Activated CD8-positive, alpha-beta memory T cell treated with anti-CD3 and anti-CD28 coated beads for 48 hours (primary cell): ENCODE measurements at places on chromosomes 3 and 15.

DNA sequence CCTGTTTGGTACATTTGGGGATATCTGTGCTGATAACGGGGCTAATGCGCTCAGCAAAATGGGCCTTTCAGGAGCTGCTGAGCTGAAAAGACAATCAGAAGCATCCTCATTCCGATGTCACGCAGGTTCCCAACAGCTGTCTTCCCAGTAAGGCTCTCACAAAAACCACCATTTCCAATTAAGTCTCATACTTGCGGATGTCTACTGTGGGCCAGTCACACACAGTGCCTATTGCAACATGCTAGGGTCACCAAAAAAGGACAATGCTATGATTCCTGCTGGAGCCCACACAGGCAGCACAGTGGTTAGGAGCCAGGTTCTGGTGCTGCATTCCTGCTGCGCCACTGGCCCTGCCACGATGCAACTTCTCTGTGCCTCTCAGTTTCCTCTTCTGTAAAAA is 16.4 kb upstream of the LDHAL6B start:
- no peak for DNase-seq

GRCh38 chr15:74036271-74037170 is 42.0 kb downstream of the PML start:
- no peak for DNase-seq

GRCh38 chr15:44038755-44039191 is 156.3 kb downstream of the FRMD5 start:
- DNase-seq, result no peak

DNA sequence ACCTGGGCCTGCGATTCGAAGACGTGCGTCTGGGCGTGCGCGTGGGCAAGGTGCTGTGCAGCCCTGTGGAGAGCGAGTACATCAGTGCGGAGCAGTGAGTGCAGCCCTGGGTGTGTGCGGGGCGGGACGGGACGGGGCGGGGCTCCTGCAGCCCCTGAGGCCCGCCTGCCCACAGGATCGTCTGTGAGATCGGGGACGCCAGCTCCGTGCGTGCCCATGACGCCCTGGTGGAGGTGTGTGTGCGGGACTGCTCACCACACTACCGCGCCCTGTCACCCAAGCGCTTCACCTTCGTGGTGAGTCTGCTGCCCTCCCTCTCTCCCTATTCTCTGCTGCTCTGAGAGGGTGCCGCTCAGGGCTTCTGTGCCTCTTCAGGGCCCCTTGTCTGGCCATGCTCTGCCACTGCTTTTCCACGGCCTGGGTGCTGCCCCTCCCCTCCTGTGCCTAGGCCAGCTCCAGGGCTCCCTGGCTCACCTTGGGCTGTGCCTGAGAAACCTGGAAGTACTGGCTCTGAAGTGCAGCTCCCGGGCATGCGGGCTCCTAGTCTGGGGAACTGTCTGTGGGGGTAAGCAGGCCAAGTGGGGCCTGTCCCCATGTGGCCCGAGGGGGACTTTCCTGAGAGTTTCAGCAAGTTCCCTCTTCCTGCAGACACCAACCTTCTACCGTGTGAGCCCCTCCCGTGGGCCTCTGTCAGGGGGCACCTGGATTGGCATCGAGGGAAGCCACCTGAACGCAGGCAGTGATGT is 31.8 kb downstream of the PLXNA1 start:
- DNase-seq, result no peak

DNA sequence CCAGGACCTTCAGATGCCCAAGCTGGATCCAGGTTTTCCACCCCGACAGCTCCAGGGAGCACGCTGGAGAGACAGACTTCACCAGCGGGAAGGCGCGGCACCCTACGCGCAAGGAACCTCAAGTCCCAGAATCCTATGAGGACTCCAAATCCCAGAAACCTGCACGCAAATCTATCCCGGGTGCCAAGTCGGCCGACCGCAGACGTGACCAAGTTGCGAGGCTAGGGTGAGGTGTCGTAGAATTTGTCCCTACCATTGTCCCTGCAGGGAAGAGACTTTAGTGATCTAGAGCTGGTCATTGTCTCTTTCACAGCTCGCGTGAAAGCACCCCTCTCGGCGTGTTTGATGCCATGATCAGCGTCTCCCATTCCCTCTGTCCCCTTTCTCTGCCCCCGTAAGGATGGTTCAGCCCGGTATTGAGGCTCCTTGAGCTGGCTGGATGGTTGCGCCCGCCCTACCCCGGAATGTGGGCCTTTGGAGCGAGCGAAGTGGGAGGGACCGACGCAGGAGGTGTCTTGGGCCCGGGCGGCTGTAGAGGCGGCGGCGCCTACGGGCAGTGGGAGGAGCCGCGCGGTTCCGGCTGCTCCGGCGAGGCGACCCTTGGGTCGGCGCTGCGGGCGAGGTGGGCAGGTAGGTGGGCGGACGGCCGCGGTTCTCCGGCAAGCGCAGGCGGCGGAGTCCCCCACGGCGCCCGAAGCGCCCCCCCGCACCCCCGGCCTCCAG is at the start of gene PRKCI:
Gene PRKCI, plus strand, starts transcription at position 501 of the 723 bp plus-strand sequence. CDS start 246 bp downstream, outside the sequence.
- DNase-seq, result peak; percentile 53

- no peak for DNase-seq
Measured at GRCh38 chr3:161748049-161748448, 251.4 kb downstream of the OTOL1 start.

GRCh38 chr15:33182278-33182905 is 12.1 kb downstream of the FMN1 start:
- no peak for DNase-seq

DNA sequence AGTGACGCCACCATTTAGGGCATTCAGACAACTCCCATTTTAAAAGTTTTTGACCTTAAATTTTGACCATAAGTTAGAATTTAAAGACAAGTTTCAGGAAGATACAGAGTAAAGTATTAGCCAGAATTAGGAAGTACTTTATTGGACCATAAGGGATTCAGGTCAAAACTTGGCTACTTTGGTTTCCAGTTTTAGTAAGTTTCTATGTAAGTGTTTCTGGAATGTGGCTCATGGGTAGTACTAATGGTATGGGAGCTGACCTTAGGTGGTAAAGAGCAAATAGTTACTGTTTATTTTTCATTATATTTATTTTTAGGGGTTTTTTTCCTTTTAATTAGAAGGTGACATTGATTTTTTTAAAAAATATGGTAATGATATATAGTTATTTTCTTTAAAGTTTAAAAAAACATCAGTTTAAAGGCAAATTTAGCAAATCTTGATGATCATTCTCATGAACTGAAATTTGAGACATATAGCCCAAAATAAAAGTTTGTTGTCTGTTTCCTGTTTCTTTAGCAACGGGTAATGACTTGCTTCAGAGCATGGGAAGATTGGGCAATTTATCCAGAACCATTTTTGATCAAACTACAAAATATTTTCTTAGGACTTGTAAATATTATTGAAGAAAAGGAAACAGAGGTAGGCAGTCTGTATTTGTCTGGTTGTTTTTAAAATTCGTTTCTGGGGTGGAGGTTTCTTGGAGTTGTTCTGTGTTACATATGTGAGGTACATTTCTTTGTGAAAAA is 34.3 kb downstream of the U2SURP start:
- DNase-seq, result no peak

DNA sequence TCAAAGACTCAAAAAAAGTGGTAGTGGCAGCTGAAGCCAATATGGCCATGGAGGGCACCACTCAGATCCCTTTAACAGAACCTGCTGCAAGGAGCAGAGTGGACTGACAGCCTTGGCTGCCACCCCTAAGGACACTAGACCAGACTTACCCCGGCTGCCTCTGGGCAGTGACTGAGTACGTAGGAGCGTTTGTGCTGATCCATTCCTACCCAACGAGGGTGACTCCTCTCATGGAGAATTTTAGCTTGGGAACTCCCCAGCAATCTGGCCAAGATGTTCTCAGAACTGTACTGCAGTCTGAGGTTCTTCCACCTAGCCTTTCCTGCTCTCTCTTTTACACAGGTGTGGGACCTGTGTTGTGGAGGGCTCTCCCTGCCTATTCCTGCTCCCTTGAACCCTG is 22.1 kb downstream of the CLEC3B start:
- no peak for DNase-seq

GRCh38 chr3:25567388-25567787 is 97.3 kb downstream of the TOP2B start:
- DNase-seq, result no peak

DNA sequence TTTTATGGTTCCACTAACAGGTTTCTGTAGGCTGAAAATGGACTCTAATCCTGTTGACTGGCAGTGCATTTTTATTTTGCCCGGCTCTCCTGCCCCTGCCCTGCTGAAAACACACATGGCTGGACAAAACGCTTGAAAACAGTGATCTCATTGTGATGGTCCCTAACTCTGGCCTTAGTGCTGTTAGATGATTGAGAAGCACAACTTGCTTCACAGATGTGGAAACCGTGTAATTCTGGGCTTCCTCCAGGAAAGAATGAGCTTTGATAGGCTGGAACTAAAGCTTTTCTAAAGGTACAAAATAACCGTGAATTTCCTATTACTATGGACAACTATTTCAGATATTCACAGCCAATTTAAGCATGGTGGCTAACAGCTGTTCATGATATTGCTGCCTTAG is 121.4 kb downstream of the VGLL3 start:
- no peak for DNase-seq

GRCh38 chr15:65423976-65424679 is 1.4 kb upstream of the IGDCC4 start:
- no peak for DNase-seq

DNA sequence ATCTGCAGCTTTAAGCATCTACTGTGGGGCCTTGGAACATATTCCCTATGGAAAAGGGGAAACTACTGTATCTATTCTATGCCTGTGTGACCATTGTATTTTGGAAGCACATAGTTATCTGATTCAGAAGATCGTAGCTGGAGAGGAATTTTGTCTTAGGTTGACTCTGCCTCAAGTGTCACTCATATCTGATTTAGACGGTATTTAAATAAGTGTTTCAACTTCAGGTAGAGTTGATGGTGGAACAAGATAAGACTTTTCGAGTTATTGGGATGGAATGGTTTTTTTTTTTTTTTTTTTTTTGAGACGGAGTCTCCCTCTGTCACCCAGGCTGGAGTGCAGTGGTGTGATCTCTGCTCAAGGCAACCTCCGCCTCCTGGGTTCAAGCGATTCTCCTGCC is 8.9 kb upstream of the DENND6A start:
- DNase-seq, result no peak

DNA sequence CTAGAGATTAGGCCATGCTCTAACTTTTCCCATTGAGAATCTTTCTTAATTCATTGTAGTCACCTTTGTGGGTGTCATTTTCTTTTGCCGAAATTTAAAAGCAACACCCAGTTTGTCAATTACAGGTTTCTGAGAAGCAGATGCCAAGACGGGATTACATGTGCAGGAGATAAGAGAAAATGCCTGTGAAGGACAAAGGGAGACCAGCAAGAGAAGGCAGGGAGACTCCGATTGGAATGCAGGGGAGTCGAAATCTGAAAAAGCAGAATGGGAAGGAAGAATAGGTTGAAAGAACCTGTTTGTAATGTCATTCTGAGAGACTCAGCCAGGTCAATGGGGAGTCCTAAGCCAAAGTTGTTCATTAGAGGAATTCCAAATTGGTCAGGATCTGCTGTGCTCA is 3.6 kb upstream of the DPH6 start:
- no peak for DNase-seq

GRCh38 chr15:90435652-90436337 is 47.8 kb downstream of the IQGAP1 start:
- no peak for DNase-seq

GRCh38 chr3:33041909-33042308 is 55.0 kb downstream of the GLB1 start:
- no peak for DNase-seq

GRCh38 chr15:78374436-78375393 is 34.6 kb downstream of the CRABP1 start:
- DNase-seq, result no peak

- no peak for DNase-seq
Measured at GRCh38 chr15:31516874-31517273, 190.2 kb downstream of the KLF13 start.

DNA sequence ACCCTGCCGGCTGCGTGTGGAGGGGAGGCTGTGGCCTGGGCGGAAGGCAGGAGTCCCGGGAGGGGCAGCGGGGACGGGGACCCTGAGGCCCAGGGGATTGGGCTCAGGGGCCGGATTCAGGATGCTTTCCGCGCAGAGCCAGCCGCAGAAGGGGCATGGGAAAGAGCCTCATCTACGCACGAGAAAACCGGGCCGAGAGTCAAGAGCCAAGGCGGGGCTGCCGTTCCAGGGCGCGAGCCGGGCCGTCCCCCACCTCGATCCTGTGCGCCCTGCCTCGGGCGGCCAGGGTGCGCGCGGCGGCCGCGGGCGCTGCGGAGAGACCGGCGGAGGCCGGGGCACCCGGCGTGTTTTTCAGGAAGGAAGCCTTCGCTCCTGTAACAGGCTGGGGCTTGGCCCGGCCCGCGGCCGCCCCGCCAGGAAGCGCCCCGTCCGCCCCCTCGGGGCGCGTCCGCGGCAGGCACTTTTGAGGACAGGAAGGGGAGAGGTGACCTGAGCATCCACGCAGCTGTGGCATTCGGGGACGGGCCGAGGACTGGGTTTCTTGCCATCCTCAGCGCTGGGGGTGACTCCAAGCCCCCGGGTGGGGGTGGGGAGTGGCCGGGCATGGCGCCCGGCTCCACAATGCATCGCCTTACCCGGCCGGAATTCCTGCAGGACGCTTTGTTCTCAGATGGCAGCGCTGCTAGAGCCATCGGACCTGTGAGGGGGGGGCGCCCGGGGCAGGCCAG is 62.3 kb upstream of the GATA2 start:
- no peak for DNase-seq
